LNCaP clone FGC (cell line): ENCODE measurements at places on chromosomes 16 and 17.

DNA sequence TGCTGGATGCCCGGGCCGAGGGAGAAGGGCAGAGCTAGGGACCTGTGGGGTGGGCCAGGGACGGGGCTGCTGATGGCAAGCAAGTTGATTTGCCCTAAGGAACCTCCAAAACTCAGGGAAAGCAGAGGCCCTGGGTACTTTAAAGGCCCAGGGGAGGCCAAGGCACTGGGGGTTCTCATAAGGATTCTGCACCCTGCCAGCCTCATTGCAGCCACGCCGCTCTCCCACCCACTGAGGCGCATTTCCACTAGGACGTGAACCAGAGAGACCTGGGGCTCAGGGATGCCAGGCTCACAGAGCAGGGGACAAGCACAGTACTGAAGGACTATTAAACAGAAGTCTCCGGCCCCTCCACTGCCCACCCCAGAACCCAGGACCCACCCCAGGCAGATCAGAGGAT is 39.4 kb upstream of the RBFOX3 start:
- DNase-seq, result no peak

DNA sequence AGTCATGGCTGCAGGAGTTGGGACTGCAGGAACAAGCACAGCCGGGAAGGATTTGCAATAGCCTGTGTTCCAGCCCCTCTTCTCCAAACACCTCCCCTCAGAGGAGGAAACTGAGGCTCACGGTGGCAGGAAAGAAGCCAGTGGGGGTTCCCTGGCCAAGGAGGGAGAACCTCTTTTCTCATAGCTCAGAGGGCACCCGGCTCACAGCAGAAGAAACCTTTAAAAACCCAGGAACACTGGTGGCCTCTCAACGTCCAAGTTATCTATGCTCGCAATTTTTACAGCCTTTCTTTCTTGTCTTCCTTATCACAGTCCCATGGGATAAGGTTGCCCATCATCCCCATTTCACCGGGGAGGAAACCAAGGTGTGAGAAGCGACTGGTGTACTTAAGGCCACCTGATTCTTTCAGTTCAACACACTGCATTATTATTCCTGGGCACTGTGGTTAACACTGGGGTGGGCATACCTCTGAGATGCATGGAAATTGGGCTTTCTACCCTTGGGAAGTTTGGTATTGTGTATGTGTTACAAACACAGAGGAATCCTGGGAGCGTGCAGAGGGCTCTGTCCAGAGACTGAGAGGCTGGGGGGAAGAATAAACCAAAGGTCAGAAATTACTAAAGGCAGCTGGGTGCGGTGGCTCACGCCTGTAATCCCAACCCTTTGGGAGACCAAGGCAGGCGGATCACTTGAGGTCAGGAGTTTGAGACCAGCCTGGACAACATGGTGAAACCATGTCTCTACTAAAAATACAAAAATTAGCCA is 791 bp upstream of the ZNF629 start:
- no peak for DNase-seq

- DNase-seq, result no peak
Observed at GRCh38 chr16:85963753-85964285, 64.9 kb downstream of the IRF8 start.

- no peak for DNase-seq
Observed at GRCh38 chr17:9702914-9703780, 57.8 kb downstream of the USP43 start.

- DNase-seq, result no peak
Observed at GRCh38 chr16:85334718-85335583, 222.7 kb upstream of the CIBAR2 start.

DNA sequence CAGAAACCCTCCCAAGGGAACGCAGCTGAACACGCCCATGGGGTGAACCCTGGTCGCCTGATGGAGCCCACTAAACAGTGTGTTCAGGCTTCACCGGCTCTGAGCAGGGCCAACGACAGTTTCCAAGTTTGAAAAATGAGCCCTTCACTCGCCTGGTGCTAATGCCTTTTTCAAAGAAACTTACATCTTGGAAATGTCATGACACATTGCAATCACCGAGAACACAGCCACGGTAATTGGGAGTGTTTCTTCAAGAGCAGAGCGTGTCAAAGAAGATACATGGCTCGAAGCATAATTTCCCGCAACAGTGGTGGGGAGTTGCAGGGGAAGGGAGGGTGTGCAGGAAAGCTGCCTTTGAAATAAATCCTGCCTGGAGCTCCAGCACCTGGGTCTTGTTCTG is 463.2 kb downstream of the TMEM114 start:
- no peak for DNase-seq

DNA sequence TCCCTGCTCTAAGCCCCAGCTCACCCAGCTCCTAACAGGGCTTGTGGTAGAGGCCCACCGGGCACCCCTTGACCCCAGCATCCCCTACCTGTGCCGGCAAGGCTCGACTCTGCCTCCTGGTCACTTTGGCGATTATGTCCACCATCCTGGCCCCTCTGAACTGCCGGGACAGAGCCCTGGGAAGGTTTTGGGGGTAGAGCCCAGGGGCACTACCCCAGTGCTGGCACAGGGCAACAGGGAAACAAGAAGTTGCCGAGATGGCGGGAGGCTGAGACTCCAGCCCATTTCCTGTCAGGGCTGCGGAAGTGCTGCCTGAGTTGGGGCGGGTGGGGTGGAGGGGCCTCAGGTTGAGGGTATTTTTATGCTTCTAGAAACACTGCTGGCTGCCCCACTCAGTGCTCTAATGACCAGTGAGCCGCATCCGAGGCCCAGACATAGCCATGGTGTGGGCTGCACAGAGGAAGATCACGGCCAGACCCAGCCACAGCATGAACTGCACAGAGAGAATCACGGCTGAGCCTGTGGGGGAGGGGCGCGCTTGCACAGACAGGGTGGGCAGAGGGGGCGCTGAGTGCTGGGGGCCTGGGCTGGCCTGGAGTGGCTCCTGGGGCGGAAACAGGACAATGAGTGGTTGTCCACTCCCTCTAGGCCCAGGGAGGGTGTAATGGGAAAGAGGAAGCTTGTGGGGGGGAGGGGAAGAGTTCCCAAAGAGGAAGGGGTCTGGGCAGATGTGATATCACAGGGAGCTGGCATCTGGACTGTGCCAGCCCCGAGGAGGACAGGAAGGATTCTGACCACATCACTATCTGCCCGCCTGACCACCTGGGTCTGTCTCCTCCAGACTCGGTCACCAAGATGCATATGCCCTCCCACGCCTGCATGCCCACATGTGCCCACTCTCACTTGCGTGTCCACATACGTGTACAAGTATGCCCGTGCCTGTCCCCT is 22.3 kb downstream of the ARHGAP27 start:
- DNase-seq, result no peak

DNA sequence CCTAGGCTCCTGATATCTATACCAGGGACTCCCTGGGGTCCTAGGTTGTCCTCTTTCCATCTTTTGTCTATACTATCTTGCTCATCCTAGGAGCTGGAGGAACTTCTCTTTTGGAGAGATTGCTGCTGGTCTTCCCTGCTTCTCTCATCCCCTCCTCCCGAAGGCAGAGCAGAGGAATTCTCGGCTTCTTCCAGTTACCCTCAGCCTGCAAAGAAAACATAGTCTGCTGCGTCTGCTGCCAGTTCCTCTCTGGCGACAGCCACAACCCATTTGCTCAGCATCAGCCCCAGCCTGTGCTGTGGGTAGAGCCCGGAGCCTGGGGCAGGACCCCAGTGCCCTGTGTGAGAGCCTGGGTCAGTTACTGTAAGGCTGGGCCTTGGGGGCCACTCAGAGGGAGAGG is 21.5 kb upstream of the DYNLL2 start:
- no peak for DNase-seq

GRCh38 chr16:839643-840408 is 39.3 kb upstream of the GNG13 start:
- DNase-seq, result no peak

- DNase-seq, result no peak
Observed at GRCh38 chr17:21157586-21158370, 31.0 kb downstream of the DHRS7B start.

GRCh38 chr17:57672971-57673370 is 72.1 kb downstream of the CCDC182 start:
- no peak for DNase-seq

DNA sequence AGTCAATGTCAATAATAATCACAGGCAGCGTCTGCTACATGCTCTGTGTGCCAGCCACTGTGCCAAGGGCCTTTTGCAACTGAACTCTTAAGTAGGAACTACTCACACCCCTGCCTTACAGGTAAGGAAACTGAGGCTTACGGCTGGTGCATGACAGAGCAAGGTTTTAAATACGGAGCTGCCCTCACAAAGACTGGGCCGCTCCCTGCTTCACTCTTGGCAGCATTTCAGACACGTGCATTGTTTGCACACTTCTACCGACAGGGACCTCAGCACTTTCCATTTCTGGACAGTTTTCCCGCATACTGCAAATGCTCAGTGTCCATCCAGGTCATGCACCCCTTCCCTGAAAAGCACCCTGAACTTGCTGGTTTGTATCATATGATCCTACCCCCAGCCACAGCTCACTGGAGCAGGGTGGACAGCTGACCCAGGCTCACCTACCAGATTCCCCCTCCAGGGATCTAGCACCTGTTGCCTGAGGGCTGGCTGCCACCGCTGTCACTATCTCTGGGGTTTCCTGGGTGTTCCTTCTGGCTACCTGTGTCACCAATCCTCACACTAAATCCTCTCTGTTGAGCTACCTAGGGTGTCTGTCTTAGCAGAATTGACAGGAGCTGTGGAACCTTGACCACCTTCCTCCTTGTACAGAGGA is 142.9 kb downstream of the C16orf78 start:
- no peak for DNase-seq

GRCh38 chr17:38448208-38448771 is 20.0 kb downstream of the ARHGAP23 start:
- DNase-seq, result no peak

- DNase-seq, result no peak
Observed at GRCh38 chr17:72588961-72589360, 468.1 kb downstream of the SOX9 start.

DNA sequence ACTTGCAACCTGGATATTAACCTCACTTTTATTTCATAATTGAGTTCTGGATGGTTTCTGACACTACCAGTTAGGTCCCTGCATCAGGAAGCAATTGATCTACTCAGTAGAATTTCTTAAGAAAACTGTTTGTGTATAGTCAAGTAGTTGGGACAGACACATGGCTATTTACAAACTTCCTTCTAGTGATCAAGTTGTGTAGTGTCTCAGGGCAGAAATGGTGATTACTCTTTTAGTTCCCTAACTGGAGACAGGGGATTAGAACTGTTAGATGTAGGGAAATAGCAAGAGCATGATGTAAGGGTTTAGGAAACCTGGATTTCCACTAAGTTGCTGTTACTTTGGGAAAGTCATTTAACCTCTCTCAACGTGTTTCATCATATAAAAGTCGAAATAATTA is 30.4 kb downstream of the TMEM100 start:
- DNase-seq, result no peak

DNA sequence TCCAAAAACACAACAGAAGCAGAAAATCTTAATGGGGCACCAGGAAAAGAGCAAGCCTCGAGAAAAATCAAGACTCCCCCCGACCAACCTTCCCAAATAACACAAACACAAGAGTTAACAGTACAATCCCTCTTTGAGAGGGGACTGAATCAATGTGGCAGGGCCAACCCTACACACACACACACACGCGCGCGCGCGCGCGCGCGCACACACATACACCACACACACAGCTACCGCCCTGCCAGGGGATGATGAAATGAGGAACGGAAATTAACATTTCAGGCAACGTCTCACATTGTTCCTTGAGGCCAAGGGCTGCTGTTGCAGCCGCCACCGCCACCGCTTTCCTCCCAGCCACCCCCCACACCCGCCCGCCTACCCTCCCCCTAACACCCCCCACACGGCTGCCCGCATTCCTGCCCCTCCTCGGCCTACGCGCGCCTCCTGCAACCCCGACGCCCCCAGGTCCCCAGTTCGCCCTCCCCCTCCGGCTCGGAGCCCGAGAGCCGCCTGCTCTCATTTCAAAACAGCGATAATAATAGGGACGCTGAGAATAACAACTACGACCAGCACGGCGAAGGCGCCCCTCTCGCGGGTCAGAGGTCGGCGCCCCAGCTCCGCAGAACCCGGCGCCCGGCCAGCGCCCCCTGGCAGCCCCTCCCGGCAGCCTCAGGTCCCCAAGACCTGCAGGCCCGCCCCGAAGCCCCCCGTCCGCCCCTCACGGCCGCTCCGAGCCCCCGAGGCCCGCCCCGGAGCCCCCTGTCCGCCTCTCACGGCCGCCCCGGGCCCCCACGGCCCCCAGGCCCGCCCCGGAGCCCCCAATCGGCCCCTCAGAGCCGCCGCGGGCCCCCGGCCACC is 1.1 kb downstream of the ANKRD11 start:
- DNase-seq, result peak; percentile 85

- DNase-seq, result no peak
Observed at GRCh38 chr17:14337596-14338079, 36.8 kb downstream of the HS3ST3B1 start.

DNA sequence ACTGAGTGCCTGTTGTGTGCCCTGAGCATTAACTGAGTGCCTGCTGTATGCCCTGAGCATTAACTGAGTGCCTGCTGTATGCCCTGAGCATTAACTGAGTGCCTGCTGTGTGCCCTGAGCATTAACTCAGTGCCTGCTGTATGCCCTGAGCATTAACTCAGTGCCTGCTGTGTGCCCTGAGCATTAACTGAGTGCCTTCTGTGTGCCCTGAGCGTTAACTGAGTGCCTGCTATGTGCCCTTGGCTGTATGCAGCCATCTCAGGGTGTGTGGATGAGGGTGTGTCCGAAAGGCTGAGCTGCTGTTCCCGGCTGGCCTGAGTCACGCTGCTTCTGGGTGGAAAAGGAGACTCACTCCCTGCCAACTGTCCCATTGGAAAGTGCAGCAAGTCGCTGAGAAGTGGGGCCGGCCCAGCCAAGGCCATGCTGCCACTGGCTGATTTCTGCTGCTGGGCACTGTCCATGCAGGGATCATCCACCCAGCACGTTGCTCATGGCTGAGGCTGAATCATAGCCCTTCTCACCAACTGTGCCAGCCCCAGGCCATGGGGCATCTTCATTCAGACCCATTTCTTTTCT is 113.8 kb downstream of the OR1D5 start:
- DNase-seq, result no peak

- no peak for DNase-seq
Observed at GRCh38 chr16:20001856-20002707, 71.6 kb downstream of the GPR139 start.

DNA sequence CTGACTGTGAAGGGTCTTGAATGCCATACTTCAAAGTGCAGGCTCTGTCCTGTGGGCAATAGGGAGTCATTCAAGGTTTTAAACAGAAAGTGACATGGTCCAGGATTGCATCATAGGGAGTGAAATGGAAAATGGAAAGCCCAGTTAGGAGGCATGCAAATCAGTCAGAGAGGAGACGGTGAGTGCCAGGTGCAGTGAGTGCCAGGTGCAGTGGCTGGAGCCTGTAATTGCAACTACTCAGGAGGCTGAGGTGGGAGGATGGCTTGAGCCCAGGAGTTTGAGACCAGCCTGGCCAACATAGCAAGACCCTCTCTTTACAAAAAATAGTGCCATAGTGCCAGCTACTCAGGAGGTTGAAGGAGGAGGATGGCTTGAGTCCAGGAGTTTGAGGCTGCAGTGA is 35.2 kb upstream of the SIAH1 start:
- no peak for DNase-seq

- no peak for DNase-seq
Observed at GRCh38 chr16:4873091-4873490, 25.8 kb downstream of the UBN1 start.
